ENCODE measurements at places on chromosomes 12 and 14.

- no peak overlapping the region for H3K4me3 ChIP-seq
- peak; percentile 60 for DNase-seq
- no peaks in the 10 kb centered on the region for H3K36me3 ChIP-seq
- H3K27me3 ChIP-seq = no peaks in the 10 kb centered on the region
These were observed 231.4 kb downstream of the PCNX1 start for GRCh38 chr14:71138448-71139293.

GRCh38 chr12:57735198-57735855, 3.2 kb downstream of the AGAP2 start:
- H3K4me1 ChIP-seq = peaks cover 5% of the 10 kb centered on the region
- no peak overlapping the region for H3K27ac ChIP-seq
- no peaks in the 10 kb centered on the region for H3K36me3 ChIP-seq
- no peak for DNase-seq
- H3K27me3 ChIP-seq = peaks cover 7% of the 10 kb centered on the region

DNA sequence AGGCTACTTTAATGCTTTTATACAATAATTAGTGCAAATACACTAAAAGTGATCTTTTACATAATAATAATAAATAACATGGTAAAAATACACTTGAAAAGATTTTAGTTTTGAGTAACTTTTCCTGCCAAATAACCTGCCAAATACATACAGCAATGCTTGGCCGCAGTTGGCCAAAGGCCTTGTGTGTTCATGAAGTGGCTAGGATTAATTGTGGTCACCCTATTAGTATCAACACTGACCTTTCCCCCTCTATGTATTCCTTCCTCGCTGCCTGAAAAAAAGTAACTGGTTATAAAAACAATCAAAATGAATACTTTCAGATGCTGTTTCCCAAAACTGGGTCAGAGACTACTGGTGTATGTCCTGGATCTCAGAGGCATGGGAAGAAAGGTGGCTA, 34.3 kb downstream of the KICS2 start:
- no peaks in the 10 kb centered on the region for H3K4me1 ChIP-seq
- H3K27me3 ChIP-seq = no peaks in the 10 kb centered on the region
- no peak overlapping the region for H3K27ac ChIP-seq
- H3K4me3 ChIP-seq = no peak overlapping the region
- H3K36me3 ChIP-seq = no peaks in the 10 kb centered on the region

GRCh38 chr12:64522807-64523206, 70.9 kb downstream of the TBK1 start:
- H3K4me3 ChIP-seq = no peak overlapping the region
- H3K4me1 ChIP-seq = no peaks in the 10 kb centered on the region
- no peaks in the 10 kb centered on the region for H3K27me3 ChIP-seq
- DNase-seq = no peak
- no peaks in the 10 kb centered on the region for H3K36me3 ChIP-seq

DNA sequence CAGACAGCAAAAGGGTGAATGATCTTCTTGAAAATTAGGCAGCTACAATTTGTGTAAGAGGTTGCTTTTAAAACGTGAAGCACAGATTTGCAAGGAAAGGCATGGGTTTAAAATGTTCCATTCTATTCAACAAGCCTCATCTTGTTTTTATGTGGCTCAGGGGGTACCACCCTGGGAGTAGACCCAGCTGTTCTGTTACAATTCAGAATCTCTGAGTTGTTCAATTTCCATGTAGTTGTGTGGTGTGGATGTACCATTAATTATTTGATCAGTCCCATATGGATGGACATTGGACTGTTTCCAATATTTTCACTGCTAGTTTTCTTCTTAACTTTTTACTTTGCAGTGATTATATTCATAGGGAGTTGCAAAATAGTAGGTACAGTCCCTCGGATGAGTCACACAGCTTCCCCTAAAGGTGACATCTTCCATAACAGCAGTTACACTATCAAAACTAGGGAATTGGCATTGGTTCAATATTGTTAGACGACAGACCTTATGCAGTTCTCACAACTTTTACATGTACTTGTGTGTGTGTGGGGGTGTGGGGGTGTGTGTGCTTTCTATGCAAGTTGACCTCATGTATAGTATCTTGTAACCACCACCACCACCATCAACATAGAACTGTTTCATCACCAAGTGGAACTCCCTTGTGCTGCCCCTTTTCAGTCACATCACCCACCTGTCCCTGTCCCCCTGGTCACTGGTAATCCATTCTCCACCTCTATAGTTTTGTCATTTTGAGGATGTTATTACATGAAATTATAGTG, 59.0 kb upstream of the CAPRIN2 start:
- no peaks in the 10 kb centered on the region for H3K36me3 ChIP-seq
- no peak for DNase-seq
- H3K4me1 ChIP-seq = no peaks in the 10 kb centered on the region
- no peak overlapping the region for H3K27ac ChIP-seq

DNA sequence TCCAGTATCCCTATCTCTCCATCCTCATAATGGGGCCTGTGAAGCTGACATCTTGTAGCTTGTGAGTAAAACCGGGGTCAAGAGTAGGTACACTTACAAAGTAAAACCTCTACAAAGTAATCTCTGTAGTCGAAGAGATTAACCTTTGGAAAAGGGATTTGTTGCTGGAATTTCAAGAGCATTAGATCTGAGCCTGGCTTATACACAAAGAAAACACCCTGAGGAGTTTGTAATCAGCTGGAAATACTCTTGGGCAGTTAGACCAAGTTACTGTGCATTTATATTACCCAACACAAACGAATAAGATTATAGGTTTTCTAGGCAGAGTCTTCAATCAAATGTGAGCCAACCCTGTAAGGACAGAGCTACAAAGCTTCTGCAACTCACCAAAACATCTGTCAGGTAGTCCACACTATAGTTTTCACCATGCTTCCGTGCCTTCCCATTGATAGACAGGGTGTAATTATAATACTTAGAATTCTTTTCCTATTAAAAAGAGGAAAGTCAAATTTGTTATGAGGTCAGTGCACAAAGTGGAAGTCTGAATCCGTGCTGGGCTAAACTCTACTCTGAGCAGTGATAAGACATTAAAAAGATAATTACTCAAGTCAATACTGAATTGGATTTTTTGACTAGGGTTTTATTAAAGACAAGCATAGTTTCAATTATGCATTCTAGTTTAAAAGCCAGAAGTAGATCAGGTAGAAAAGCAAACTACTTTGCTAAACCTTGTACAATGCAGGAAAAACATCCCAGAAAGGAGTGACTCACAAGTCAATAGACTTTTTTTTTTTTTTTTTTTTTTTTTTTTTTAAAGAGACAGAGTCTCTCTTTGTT, 14.6 kb downstream of the GNS start:
- no peaks in the 10 kb centered on the region for H3K27me3 ChIP-seq
- no peaks in the 10 kb centered on the region for H3K4me1 ChIP-seq
- DNase-seq = no peak
- no peak overlapping the region for H3K4me3 ChIP-seq
- H3K27ac ChIP-seq = no peak overlapping the region
- no peaks in the 10 kb centered on the region for H3K36me3 ChIP-seq

DNA sequence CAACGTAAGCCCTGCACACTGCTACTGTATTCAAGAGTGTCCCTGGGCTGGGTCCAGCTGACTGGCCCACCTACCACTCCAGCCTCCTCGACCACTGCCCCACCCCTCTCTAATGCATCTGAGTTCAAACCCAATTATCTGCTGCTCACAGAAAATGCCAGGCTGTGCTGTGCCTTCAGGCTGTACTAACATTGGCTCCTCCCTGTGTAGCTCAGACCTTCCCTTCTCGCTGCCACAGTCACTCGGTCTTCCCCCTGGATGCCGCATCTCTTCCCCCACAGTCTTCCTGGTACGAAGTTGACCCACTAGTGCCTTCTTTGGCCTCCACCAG, 12.1 kb downstream of the FICD start:
- H3K27ac ChIP-seq = no peak overlapping the region
- no peaks in the 10 kb centered on the region for H3K4me1 ChIP-seq
- no peak overlapping the region for H3K4me3 ChIP-seq

DNA sequence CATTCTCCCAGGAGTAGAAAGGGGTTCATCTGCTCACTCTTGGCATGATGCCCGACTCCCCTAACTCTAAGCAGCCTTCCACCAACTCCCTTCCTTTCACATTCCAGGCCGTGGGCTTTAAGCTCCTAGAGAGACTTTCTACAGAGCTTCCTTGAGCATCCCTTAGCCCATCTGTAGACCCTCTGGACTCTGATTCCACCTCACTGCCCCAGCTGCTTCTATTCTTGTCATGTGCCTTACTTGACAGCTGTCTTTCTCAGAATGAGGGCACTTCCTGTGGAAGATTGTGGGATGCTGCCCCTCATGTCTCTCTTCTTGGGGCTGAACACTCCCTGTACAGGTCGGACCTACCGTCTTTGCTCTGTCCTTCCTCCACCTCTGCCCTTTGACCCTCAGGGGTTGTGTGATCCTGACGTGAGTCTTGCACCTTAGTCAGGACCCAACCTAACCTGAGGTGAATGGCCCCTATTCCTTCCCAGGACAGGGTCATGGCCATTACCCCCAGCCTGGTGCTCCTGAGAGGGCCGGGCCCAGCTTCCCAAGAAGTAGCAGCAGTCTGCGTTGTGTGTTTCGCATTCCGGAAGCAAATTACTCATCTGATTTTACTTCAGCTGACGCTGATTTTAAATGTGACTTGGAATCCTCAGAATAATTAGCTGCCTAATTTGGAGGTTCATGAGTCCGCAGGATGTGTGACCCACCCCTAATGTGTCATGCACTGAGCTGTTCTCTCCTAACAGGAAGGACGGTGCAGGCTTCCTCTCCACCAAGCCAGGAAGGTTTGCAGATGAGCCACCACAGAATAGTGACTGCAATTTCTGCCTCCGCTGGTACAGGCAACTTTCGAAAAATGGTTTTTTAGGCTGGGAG, 2.7 kb upstream of the GALNT6 start:
- no peak overlapping the region for H3K4me3 ChIP-seq
- DNase-seq = no peak
- H3K27ac ChIP-seq = no peak overlapping the region
- no peaks in the 10 kb centered on the region for H3K27me3 ChIP-seq

DNA sequence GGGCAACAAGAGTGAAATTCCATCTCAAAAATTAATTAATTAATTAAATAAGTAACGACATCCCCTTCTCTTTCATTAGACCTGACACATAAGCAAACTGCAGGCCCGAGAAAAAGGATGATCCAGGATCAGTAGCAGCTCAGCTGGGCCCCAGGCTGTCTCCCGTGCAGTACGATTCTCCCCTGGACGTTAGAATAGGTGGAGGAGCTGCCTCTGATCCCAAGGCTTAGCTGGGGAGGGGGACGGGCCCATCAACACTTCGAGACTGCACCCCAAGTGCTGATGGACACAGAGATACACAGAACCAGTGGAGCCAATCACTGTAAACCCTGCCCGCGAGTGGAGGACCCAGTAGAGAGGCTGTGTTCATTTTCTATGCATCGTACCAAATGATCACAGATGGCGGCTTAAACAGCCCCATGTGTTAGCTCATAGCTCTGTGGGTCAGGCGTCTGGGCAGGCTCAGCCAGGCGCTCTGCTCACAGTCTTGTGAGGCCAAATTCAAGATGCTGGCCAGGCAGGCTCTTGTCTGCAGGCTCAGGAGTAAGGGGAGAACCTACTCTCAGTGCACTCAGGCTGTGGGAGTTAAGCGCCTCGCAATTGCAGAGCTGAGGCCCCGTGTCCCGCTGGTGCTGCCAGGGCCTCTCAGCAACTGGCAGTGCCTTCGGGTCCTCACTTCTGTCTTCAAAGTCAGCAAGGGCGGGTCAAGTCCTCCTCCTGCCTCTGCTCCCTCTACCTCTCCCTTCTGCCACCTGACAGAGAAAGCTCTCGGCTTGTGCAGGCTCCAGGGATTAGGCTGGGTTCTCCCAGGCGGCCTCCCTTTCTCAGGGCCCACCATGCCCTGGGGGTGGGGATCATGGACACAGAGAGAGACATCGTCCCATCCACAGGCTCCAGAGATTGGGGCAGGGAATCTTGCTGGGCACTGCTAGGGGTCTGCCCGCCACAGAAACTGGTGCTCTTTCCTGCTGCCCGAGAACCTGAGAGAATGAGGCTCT, 26.4 kb downstream of the RIMBP2 start:
- DNase-seq = no peak
- H3K4me3 ChIP-seq = no peak overlapping the region
- H3K27ac ChIP-seq = no peak overlapping the region
- H3K36me3 ChIP-seq = no peaks in the 10 kb centered on the region

GRCh38 chr14:84610086-84610485, 919.9 kb upstream of the FLRT2 start:
- no peak overlapping the region for H3K4me3 ChIP-seq
- H3K4me1 ChIP-seq = no peaks in the 10 kb centered on the region
- no peaks in the 10 kb centered on the region for H3K27me3 ChIP-seq

GRCh38 chr14:84074626-84075025, 1455.3 kb upstream of the FLRT2 start:
- H3K27ac ChIP-seq = no peak overlapping the region
- H3K4me3 ChIP-seq = no peak overlapping the region
- no peak for DNase-seq
- no peaks in the 10 kb centered on the region for H3K27me3 ChIP-seq
- no peaks in the 10 kb centered on the region for H3K36me3 ChIP-seq

DNA sequence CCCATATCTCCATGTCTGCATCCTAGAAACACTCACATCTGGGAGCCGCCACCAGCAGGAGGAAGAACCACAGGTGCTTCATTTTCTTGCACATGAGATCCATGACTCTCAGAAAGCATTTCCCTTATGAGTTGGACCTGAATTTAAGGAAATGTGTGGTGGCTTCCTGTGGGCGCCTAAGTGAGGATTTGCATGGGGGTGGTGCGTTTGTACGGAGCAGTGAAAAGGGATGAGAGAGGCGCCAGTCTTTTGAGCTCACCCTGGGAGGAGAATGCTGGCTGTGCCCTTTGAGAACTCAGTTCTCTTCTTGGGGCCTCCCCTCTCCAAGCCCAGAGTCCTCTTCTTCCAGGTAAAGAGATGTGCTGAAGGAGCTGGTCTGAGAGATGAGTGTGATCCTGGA, 895.7 kb downstream of the TMEM121 start:
- no peaks in the 10 kb centered on the region for H3K36me3 ChIP-seq
- H3K27me3 ChIP-seq = no peaks in the 10 kb centered on the region
- no peak overlapping the region for H3K4me3 ChIP-seq
- no peaks in the 10 kb centered on the region for H3K4me1 ChIP-seq

GRCh38 chr14:64968167-64968566, 4.0 kb downstream of the RAB15 start:
- no peak overlapping the region for H3K4me3 ChIP-seq
- H3K36me3 ChIP-seq = no peaks in the 10 kb centered on the region
- H3K27ac ChIP-seq = no peak overlapping the region
- peaks cover 6% of the 10 kb centered on the region for H3K4me1 ChIP-seq
- DNase-seq = no peak

- DNase-seq = no peak
- H3K36me3 ChIP-seq = no peaks in the 10 kb centered on the region
- H3K4me3 ChIP-seq = no peak overlapping the region
- H3K4me1 ChIP-seq = no peaks in the 10 kb centered on the region
- no peaks in the 10 kb centered on the region for H3K27me3 ChIP-seq
- no peak overlapping the region for H3K27ac ChIP-seq
These were observed 34.4 kb upstream of the PSMA6 start for GRCh38 chr14:35257809-35258208.

GRCh38 chr12:32080435-32080834, 26.2 kb upstream of the BICD1 start:
- H3K4me1 ChIP-seq = no peaks in the 10 kb centered on the region
- no peak overlapping the region for H3K4me3 ChIP-seq
- H3K36me3 ChIP-seq = no peaks in the 10 kb centered on the region
- H3K27ac ChIP-seq = no peak overlapping the region
- no peaks in the 10 kb centered on the region for H3K27me3 ChIP-seq

GRCh38 chr12:53174881-53175491, 5.5 kb upstream of the ZNF740 start:
- DNase-seq = no peak
- H3K4me3 ChIP-seq = no peak overlapping the region
- no peak overlapping the region for H3K27ac ChIP-seq
- H3K27me3 ChIP-seq = no peaks in the 10 kb centered on the region
- peaks cover 3% of the 10 kb centered on the region for H3K4me1 ChIP-seq

Measured in ovary (tissue), 10 donors.